ENCODE measurements at places on chromosomes 1 and 21. TPM values are rescaled to one million over a fixed set of nuclear protein-coding genes. Genes with fewer than 3 reads are reported as not detected.

Gene IPO9
- total RNA-seq: 25.8 TPM

DNA sequence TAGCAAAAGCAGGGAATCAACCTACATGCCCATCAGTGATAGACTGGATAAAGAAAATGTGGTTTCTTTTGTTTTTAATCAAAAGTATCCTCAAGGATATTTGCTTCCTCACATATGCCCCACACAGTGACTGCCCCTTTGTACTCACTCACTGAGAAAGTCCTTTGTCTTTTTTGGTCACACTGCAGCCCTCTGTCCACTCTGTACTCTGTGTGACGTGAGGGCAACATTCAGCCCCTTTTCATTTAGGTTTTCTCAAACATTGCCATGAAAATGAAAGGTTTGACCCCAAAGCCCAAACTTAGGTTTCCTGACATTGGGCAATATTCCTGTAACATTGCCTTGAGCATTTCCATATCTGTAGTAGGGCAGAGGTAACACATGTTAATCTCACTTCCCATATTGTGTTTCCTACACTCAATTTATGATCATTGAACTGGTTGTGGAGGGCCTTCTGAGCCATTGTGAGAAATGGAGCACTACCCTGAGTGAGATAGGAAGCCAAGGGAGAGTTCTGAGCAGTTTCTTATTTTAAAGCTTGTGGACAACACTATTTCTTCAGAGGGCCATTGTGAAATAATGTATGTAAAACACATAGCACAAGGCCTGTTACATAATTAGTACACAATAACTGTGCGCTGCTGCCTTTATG lies 501.9 kb upstream of the C1orf87 start:
- DNase-seq: no peak

DNA sequence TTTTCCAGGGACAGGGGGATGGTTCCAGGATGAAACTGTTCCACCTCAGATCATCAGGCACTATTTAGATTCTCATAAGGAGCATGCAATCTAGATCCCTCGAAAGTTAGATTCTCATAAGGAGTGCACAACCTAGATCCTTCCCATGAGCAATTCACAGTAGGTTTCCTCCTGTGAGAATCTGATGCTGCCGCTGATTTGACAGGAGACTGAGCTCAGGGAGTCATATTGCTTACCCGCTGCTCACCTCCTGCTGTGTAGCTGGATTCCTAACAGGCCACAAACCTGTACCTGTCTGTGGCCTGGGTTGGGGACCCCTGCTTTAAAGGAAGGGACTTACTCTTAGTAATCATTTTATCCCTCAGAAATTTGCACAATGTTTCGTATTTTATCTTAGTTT lies 9.3 kb downstream of the CTH start:
- DNase-seq: no peak

- no peak for DNase-seq
Observed at GRCh38 chr1:152871731-152872126, 6.4 kb upstream of the SMCP start.

DNA sequence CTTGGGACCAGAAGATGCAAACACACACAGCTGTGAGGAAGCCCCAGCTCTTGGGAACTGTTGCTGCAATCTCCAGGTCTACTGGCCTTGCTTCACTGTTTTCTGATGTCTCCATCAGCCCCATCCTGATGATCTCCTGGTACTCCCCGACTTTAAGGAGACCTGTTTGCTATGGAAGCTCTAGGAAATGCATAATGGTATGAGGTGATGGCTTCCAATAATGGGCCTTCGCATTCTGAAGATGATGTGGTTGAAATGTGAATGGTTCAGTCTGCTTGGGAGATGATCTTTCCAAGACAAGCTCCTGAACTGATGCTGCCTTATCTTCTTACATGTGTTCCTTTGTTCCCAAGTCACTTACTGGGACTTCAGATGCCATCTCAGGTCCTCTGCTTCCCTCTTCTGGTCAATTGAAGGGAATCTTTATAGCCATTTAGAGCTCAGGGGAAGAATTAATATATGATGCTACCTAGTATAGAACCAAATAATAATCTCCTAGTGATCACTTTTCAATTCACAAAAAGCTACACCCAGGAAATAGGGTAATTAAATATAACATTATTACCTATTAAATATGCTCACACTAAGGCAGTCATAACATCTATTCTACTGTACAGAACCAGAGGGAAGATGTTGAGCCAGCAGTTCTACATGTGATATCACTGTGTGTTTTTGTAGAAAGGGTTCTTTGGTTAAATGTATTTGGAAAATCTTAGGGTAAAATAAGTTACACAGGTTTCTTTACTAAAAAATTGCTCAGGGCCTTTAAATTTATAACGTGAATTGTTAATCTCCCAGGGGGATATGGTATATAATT lies 73.9 kb upstream of the VTCN1 start:
- DNase-seq: no peak

Data from left cardiac atrium (tissue), 4 donors.